Left lobe of liver (tissue), 2 donors: ENCODE measurements at places on chromosomes 16 and 17. TPM values are rescaled to one million over a fixed set of nuclear protein-coding genes. Genes with fewer than 3 reads are reported as not detected.

DNA sequence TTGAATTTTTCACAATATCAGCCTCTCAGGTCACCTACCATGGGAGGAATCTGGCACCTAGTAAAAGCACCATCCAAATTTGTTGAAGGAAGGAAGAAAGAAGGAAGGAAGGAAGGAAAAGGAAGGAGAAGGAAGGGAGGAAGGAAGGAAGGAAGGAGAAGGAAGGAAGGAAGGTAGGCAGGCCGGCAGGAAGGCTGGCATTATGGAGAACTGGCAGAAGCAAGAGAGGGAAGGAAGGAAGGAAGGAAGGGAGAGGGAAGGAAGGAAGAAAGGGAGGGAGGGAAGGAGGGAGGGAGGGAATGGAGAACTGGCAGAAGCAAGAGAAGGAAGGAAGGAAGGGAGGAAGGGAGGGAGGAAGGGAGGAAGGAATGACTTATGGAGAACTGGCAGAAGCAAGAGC, 24.3 kb downstream of the WSCD1 start:
- DNase-seq, result no peak

TIGD7 gene
- 1.6 TPM for total RNA-seq

DNA sequence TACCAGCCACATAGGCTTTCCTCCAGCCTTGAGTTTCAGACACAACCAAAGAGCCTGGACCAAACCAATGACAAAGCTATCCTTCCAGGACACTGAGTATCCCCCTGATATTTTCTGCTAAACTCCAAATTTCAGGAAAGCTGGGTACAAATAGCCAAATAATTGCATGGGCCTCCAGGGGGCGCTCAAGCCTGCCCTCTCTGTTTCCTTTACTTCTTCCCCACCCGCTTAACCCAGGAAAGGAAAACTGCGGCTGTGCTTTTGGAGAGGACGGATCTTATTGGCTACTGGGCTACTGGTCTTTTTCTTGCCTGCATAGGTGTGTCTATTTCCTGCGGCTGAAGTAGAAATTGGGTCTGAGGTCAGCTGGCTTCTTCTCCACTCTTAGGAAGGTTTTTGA, 30.1 kb downstream of the GNGT2 start:
- peak; percentile 55 for DNase-seq

DNA sequence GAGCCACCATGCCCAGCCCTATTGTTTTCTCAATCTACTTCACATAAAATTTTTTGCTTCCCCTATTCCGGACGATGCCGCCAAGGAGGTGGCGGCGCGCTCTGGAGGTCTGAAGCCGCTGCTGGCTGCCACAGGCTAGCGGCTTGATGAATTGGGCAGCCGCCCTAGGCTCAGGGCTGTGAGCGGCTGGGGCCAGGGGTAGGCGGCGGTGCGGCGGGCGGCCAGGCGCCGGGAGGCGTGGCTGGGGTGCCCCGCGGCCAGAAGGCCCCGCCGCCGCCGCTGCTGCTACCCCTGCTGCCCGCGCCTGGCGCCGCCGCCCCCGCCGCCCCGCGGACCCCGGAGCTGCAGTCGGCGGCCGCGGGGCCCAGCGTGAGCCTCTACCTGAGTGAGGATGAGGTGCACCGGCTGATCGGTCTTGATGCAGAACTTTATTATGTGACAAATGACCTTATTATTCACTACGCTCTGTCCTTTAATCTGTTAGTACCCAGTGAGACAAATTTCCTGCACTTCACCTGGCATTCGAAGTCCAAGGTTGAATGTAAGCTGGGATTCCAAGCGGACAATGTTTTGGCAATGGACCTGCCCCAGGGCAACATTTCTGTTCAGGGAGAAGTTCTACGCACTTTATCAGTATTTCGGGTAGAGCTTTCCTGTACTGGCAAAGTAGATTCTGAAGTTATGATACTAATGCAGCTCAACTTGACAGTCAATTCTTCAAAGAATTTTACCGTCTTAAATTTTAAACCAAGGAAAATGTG, 41.7 kb downstream of the ANKFY1 start:
- peak; percentile 72 for DNase-seq

DNA sequence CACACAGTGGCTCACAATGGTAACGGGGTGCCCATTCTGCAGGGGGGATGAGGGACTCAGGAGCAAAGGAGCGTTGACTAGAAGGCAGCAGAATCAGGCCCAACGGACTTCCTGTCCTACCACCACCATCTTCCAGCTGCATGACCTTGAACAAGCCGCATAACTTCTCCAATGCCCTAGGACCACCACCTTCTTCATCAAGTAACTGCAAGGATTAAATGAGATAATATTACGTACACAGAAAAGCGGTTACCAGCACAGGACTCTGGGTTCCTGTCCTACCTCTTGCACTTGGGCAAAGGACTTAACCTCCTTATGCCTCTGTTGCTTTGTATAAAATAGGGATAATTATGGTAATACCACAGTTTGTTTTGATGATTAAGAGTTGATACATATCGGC, 4.7 kb downstream of the ASPHD1 start:
- DNase-seq, result no peak

- DNase-seq, result no peak
Observed at GRCh38 chr17:39147221-39148185, 3.9 kb downstream of the PLXDC1 start.

DNA sequence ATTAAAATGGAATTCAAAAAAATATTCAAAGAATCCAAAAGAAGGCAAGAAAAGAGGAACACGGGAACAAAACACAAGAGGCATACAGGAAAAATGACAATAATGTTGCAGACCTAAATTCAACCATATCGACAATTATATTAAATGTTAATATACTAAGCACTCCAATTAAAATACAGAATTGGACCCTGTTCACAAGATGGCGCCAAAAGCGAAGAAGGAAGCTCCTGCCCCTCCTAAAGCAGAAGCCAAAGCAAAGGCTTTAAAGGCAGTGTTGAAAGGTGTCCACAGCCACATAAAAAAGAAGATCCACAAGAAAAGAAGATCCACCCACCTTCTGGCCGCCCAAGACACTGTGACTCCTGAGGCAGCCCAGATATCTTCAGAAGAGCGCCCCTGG, 6.3 kb upstream of the XAF1 start:
- DNase-seq, result no peak

KRT20 gene
- 0.40 TPM for total RNA-seq

DNA sequence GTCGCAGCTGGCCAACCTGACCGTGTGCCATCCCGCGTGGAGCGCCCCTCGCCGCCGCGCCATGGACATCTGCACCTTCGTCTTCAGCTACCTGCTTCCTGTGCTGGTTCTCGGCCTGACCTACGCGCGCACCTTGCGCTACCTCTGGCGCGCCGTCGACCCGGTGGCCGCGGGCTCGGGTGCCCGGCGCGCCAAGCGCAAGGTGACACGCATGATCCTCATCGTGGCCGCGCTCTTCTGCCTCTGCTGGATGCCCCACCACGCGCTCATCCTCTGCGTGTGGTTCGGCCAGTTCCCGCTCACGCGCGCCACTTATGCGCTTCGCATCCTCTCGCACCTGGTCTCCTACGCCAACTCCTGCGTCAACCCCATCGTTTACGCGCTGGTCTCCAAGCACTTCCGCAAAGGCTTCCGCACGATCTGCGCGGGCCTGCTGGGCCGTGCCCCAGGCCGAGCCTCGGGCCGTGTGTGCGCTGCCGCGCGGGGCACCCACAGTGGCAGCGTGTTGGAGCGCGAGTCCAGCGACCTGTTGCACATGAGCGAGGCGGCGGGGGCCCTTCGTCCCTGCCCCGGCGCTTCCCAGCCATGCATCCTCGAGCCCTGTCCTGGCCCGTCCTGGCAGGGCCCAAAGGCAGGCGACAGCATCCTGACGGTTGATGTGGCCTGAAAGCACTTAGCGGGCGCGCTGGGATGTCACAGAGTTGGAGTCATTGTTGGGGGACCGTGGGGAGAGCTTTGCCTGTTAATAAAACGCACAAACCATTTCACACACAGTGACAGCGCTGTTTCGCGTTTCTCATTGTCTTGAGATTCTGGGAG, 2.0 kb upstream of the ZACN start:
- DNase-seq, result no peak

CPSF4L gene
- total RNA-seq, result 0.13 TPM

FNDC8 gene
- total RNA-seq, result not detected

- peak; percentile 16 for DNase-seq
Observed at GRCh38 chr17:31686495-31686894, 172.5 kb downstream of the COPRS start.

SLFN12 gene
- total RNA-seq, result 0.73 TPM

GRCh38 chr17:51351890-51352289, 91.5 kb downstream of the UTP18 start:
- DNase-seq, result no peak

NKD1 gene
- 3.9 TPM for total RNA-seq

ABCC6 gene
- 128 TPM for total RNA-seq

- no peak for DNase-seq
Observed at GRCh38 chr17:13485327-13485726, 116.4 kb downstream of the HS3ST3A1 start.

PYY gene
- total RNA-seq, result not detected

GRCh38 chr17:63696381-63696961, 3.5 kb downstream of the LIMD2 start:
- no peak for DNase-seq

DNA sequence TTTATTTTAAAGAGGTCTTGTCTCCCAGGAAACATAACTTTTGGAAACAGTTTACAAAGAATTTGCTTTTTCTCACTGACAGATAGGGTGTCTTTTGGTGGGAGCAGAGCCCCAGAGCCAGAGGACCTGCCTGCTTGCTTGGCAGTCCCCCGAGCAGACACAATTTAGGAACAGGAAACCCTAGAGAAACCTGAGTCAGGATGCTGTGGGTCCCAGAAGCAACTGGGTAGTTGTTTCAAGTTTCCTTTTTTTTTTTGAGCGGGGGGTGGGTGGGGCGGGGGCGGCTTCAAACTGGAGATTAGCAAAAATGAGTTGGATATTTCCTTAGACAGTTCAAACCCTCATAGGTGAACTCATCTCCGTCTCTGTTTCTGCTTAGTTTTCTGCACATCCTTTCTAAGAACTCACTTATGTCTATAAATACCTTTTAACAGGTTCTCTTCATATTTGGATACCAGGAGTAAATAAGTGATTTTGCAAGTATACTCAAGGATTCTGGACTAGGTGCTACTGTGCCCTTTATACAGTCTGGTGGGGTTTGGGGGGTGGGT, 135.1 kb downstream of the PRKCA start:
- no peak for DNase-seq

ICAM2 gene
- 5.3 TPM for total RNA-seq

- peak; percentile 38 for DNase-seq
Observed at GRCh38 chr17:4001048-4001590, 36.9 kb upstream of the ATP2A3 start.

GRCh38 chr16:3670711-3671110, 16.2 kb downstream of the DNASE1 start:
- DNase-seq, result no peak

UTS2R gene
- not detected for total RNA-seq

DNA sequence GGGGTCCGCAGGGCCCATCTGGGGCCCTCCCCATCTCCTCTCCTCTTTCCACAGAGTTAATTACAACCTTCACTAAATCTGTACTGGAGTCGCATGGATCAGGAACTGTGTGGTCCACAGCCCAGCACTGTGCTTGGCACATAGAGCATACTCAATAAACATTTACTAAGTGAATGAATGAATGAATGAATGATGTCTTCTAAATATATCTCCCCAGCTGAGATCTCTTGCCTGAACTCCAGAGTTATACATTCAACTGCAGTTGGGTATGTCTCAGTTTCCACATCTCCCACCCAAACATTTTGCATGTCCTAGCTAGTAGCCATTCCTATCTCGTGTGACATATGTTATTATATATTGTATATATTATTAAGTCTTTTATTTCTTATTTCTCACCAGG, 28.7 kb upstream of the IL21R start:
- no peak for DNase-seq
